ENCODE measurements at places on chromosomes 1 and 21.
A peak's percentile ranks its signal among the peaks of the same experiment; 100 is the strongest.

GRCh38 chr1:117284399-117285215, 73.9 kb upstream of the VTCN1 start:
- peak; percentile 26 for DNase-seq

GRCh38 chr1:172446547-172446946, 2.7 kb upstream of the PIGC start:
- no peak for DNase-seq

- no peak for DNase-seq
These were observed 182.3 kb upstream of the GALNT2 start for GRCh38 chr1:229884765-229885164.

DNA sequence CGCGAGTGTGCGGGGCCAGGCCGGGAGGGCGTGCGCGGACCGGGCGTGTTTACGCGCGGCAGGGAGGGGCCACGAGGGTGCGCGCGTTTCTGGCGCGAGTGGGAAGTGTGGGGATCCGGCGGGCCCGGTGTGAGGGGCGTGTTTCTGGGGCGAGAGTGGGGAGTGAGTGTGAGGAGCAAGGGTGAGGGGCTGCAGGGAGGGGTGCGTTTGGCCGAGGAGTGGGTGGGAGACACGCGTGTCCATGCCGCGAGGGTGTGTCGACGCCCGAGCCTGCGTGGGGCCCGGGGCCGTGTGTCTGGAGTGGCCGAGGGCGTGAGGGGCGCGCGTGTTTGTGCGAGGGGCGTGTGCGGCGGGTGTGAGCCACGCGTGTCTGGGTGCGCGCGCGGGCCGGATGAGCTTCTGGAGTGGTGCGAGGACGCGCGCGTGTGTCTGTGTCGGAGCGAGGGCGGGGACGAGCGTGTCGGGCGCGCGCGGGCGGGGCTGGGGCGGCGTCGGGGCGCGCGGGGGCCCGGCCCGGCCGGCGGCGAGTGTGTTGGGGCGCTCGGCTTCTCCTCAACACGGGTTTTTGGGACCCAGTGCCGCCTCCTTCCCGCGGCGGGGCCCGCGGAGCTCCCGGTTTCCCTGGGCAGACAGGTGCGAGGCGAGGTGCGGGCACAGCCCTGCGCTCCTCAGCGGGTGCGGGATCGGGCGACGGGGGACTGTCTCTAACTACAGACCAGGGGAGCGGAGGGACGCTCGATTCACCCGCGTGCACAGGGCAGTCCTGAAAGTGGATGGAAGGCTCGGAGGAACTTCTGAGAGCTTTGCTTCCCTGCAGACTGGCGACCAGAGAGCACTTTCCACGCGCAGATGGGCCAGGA, 65.8 kb upstream of the VAMP3 start:
- no peak for DNase-seq

- DNase-seq: no peak
These were observed 181.1 kb downstream of the IGSF21 start for GRCh38 chr1:18288722-18289121.

GRCh38 chr1:167627615-167627864, 2.5 kb upstream of the RCSD1 start:
- no peak for DNase-seq

DNA sequence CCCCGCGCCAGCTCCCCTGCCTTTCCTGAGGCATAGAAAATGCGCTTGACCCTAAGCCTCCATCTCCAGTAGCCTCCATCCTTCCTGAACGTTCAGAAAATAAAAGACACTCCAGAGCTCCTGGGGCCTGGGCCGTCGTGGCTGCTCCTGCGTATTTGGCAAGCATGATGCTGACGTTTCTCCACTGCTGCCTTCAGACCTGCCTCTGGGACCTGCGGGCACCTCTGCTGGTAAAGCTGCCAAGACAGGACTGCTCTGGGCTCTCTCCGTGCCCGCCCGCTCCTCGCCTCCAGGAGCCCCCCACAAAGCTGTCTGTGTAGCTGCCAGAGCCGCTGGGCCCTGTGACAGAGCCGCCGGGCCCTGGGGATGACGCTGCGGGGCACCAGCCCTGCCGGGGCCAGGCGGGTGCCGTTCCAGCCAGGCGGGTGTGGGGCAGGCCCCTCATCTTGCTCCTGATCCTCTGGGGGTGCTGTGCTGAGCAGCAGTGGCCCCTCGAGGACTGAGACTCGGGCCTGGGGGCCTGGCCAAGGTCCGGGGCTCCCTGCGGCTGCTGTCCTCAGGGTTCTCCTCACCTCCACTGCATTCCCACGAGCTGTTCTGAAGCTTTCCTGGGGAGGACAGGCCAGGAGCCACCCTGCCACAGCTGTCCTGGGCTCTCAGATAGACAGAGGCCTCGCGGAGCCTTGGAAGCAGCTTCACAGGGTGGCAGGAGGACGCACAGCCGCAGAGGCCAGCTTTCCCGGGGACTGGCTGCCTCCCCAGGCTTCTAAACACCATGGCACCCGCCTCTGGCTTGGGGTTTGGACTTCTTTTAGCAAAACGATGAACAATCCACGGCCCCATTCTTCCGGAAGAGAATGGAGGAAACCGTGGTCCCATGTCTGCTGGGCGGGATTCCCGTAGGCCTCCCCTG, 48.1 kb downstream of the MORN1 start:
- DNase-seq: no peak

DNA sequence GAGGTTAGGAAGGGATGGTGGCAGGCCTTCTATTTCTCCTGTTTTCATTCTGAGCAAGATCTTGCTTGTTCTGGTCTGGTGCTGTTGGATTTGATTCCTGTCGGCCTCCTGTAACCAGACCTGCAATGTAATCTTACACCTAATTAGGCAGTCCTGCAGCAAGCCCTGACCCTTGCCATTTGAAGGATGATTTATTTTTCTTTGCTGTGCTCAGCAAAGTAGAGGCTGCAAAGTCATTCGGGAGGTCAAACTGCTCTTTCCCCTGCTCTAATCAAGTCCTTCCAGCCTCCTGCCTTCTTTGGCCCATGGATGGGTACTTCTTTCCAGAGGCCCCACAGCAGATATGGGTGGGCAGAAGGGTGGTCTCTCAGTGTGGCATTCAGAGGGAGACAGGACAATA, 417.7 kb upstream of the USP24 start:
- DNase-seq: no peak

- DNase-seq: no peak
These were observed 44.3 kb downstream of the INAVA start for GRCh38 chr1:200938955-200939354.

GRCh38 chr1:64841330-64842065, 96.6 kb downstream of the RAVER2 start:
- DNase-seq: no peak

- DNase-seq: no peak
These were observed 48.3 kb downstream of the SUCO start for GRCh38 chr1:172581273-172581672.

DNA sequence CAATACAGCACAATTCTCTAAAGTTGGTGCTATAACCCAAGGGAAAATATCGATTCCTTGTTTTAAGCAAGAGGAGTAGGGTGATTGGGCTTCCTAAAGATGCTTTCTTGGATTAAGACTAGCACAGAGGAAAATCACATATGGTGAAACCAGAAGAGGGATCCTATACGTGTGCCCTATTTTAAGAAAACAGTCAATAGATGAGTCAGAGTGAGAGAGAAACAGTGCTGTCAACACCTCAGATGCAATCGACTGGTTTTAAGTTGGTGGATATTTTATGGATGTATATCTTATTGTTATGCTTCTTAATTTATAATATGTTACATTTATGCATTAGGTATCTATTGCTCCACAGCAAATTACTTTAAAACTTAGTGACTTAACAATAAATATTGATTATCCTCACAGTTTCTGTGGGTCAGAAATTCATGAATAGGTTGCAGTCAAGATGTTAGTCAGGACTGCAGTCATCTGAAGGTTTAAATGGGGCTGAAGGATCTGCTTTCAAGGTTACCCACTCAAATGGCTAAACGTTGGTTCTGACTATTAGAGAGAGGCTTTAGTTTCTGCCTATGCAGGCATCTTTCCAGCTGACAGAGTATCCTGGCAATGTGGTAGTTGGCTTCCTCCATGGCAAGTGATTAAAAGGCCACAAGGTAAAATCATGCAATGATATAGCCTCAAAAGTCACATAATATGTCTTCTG, 61.6 kb upstream of the DEPDC1 start:
- no peak for DNase-seq

GRCh38 chr1:166166698-166167571, at the start of gene FAM78B:
TSS of gene FAM78B (minus strand) at chr1:166167001. CDS start at chr1:166166248, 753 bp downstream.
- peak; percentile 43 for DNase-seq

DNA sequence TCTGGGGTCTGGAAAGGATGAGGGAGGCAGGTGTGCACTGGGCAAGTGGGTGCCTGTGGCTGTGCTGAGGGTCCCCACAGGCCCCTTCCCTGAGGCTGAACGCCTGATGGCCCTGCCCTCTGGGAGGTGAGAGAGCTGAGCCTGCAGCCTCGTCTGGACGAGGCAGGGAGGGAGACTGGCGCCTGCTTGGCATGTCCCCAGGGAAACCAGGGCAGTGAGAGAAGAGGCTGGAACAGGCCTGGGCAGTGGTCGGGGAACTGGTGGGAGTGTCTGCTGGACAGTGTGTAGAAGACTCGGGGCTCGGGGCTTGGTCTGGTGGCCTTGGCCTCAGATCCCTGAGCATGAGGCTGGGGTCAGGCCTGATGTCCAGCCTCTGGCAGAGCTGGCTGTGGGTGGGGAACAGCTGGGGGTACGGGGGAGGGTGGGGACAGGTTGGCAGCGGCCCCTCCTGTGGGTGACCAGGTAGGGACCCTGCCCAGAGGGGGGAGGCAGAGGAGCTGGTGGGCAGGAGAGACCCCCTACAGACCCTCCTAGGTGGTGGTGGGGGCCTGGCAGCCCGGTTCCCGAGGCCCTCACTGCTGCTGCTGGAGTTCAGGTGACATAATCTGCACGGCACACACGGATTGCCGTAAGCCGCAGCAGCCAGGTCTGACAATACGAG, 30.8 kb upstream of the PLCH2 start:
- DNase-seq: no peak

DNA sequence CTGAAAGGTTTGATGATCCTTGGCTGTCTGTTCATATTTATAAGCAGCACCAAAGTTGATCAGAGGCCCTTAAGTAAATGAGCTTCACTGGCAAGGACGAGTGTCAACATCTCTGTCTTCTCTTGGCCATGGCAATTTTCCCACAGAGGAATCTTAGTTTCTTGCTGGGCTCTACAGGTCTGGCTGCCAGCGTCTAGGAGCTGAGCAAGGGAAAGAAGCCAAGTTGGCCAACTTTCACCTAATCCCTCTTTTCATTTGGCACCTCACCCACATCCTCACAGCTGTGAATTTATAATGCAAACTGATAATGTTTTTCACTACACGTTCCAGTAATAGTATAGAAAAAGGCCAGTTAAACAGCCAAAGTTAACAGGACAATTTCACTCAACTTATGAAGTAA, 99.0 kb upstream of the LBR start:
- peak; percentile 24 for DNase-seq

DNA sequence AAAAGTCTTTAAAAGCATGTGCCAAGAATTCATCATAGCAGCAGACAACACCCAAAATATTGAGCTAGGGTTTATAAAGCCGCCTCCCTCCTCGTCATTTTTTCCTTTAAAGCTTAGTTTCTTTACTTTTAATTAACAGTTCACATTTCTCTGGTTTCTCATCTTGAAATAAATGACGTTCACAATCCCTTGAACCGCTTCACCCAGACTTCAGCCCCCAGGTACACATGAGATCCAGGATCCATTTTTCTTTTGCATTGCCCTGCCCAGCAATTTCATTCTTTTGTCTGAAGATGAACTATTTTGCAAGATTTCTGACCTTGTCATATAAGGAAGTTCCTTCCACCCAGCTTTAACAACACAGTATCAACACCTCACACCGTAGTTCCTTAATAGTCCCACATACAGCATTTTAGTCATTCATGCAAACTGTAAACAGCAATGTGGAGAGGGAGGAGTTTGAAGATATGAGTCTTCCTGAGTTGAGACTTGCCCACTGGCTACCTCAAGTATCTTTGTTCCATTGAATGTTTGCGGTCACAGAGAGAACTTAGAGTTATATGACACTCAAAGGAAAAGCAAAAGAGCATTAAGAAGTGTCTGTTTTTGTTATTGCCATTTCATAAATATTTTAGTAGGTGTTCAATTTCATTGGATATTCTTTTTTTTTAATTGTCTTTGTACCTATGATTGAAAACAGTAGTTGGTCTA, 35.3 kb upstream of the CACYBP start:
- no peak for DNase-seq

DNA sequence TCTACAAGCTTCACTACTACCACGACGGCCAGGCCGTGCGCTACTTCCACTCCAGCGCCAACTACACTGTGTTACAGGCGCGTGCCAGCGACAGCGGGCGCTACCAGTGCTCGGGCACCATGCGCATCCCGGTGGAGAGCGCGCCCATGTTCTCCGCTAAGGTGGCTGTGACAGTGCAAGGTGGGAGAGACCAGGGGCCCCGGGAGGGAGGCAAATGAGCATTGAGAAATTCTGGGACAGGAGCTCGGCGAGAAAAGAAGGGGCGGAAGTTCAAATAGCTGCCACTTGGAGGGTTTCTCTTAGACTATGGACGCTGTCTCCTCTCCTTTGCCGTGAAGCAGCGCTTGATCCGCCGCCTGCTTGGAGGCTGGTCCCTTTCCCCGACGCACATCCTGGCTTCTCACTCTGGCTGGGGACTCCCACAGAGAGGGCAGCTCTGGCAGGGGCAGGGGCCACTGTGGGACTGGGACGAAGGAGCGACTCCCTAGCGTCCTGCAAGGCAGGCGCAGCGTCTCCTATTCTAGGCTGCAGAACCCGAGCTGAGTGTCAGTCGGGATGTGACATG, 4.6 kb downstream of the FCRLB start:
- DNase-seq: peak; percentile 25

- no peak for DNase-seq
These were observed 15.6 kb downstream of the PODN start for GRCh38 chr1:53077599-53077965.

DNA sequence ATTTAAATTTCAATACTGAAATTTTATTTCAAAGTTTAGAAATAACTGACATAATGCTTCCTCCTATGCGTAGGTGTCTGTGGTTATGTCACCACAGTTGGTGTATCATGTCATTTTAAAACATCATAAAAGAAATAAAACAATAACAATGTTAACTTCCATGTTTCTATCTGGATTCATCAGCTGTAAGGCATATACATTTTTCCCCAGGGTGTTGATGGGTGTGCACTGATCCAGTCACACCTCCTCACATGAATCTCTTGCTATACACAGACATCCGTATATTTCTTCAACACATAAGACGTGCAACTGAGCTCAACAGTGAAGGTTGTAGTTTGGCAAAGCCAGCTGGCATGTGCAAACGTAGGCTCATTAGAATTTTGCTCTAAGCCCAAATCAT, 6.2 kb downstream of the KCNA3 start:
- DNase-seq: no peak

DNA sequence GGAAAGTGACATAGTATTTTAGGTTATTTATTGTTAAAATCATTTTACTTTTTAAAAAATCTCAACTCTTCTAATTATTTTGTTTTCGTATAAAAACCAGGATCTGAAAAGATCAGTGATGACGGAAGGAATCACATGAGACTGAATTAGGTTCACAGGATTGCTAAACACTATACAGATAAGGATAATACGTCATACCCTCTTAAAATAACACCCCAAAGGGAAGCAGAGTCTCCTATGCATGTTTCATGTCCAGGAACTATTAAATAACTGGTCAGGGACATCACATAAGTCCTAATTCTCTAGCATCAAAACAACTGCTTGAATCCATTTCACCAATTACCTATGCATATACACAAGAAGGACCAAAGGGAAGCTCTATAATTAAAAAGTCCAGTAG, 84.9 kb downstream of the FOXJ3 start:
- no peak for DNase-seq

GRCh38 chr1:220451532-220451931, 76.4 kb upstream of the MARK1 start:
- no peak for DNase-seq

- DNase-seq: no peak
These were observed 51.5 kb downstream of the SYT2 start for GRCh38 chr1:202658769-202659168.
